ENCODE measurements at places on chromosomes 5 and 9.
A peak's percentile ranks its signal among the peaks of the same experiment; 100 is the strongest.

DNA sequence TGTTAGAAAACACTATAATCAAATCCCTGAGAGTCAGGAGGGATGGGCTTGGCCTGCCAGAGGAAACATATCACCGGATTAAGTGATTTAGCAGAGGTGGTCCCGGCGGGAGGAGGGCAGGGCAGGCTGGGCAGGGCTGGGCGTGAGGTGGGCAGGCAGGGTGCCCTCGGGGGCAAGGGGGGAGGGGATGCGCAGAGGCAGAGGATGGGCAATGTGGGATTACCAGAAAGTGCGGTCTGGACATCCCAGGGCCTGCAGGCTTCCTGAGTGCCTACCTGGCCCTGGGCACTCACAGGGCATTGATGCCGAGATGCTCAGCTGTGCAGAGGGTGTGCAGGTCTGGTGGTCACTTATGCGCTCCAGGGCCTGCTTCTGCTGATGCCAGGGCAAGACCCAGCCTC lies 115.2 kb downstream of the ADAMTS2 start:
- no peak for DNase-seq

DNA sequence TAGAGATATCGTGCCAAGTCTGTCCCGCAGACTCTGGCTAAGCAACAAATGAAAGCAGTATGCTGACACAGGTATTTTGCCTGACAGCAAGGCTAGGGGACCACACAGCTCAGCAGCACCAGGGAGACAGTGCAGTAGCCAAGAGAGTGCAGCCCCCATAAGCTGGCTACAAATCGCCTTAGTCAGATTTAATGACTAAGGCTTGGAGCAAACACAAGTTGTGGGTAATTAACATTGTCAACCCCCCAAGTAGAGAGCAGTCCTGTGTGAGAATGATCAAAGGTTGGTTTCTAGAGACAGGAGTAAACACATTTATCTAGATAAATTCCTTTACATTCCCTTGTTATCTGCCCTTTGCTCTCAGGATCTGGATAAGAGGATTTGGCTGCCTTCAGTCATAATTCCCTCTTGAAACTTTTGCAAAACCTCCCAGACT lies 1434.5 kb upstream of the CDH6 start:
- DNase-seq = no peak

- DNase-seq = no peak
These were observed 149.9 kb downstream of the ISOC1 start for GRCh38 chr5:129244478-129244877.

- no peak for DNase-seq
These were observed 426.7 kb downstream of the ZSWIM6 start for GRCh38 chr5:61758711-61759110.

DNA sequence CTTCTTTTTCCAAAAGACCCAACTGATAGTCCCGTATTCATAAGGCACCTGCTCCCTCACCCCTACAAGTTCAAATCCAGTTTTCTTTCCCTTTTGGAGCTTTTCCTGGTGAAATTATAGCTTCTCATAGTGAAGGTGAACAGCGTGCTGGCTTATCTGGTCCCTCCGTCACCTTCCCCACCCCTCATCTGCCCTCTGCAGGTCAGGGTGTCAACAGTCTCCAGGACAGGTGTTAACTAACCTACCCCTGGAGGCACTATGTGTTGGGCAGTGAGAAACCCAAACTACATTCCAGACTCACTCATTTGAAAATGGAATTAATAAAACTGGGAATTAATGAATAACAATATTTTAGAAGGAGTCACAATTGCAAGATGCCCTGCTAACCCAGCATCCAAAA lies 109.0 kb upstream of the TAS2R1 start:
- no peak for DNase-seq

- no peak for DNase-seq
These were observed 175.8 kb downstream of the ADAMTS6 start for GRCh38 chr5:65305913-65306312.

- no peak for DNase-seq
These were observed 197.6 kb upstream of the RASA1 start for GRCh38 chr5:87069974-87070608.

DNA sequence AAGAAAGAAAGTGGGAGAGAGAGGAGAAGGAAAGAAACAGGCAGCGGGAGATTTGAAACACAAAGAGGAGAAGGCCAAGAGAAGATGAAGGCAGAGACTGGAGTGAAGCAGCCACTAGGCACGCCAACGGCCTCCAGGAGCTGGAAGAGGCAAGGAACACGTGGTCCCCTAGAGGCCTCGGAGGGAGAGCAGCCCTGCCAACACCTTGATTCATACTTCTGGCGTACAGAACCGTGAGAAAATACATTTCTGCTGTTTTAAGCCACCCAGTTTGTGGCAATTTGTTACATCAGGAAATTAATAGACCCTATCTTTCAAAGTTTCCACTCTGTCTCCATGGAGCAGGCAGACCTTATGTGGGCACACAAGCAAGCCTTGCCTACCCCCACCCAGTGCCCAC lies 133.4 kb downstream of the ACTL7B start:
- no peak for DNase-seq

GRCh38 chr9:100098046-100098886 lies 534 bp downstream of the ERP44 start:
- peak; percentile 26 for DNase-seq
